Effector memory CD4-positive, alpha-beta T cell (primary cell): ENCODE measurements at places on chromosomes 7 and 10.

DNA sequence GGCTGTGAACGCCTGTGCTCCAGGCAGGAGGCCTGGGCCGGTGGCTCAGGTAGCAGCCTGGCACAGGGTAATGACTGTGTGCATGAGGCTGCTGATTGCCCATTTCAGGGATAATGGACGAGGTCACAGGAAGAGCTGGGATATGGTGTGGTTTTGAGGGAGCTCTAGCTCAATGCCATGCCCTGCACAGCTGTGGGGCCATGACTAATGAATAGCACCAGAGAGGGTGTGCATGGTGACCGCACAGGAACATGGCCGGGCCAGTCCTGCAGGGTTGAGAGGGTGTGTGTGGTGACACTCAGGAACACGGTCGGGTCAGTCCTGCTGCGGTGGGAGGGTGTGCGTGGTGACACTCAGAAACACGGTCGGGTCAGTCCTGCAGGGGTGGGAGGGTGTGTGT, 21.8 kb downstream of the NKX6-2 start:
- no peak for DNase-seq

DNA sequence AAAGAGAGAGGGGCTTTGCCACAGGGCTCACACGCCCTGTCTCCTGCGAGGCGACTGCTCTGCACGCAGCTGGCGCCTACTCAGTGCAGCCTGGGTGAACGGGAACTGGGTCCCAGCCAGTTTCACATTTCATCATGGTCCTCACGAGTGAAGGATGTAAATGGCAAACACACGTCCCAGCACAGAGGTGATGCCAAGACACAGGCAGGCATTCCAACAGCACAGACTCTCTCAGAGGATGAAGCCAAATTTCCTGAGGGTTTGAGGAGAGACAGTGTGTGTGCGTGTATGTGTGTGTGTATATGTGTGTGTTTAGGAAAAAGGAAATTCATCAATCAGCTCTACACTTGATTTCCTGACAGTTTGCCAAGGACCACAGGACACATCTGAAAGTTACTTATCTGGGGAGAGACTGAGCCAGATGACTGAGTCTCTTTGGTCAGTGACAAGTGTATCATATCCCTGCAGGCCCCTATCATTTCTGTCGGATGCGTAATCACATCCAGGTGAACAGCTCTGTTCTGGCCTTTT, 53.9 kb downstream of the CHST15 start:
- DNase-seq, result no peak

DNA sequence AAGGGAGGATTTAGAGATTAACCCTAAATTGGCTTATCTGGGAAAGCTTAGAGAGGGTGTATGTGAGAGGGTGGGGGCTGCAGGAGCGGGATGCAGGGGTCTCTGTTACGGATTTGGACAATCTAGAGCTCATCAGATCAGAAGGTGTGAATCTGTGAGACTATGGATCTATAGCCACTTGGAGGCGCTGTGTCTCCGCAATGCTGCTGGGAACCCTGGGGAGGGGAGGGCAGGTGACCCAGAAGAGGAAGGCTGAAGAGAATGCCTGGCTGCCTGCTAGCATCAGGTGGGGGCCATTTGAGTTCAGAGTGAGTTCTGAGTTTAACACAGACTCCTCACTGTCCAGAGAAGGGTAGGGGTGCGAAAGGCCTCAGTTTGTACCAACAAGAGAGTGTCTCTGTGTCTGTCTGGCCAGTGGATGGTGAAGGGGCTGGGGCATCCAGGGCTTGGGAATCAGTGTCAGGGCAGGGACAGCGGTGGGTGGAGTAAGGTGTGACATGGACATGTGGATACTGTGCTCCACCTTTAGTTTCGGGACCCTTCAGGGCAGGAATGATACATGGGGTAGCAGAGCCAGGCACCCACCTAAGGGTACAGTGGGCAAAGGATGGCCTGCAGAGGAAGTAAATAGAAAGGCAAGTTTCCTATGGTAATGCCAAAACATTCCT, 187.3 kb upstream of the PRSS58 start:
- peak; percentile 17 for DNase-seq

GRCh38 chr7:25427721-25428120, 199.4 kb upstream of the NPVF start:
- no peak for DNase-seq

DNA sequence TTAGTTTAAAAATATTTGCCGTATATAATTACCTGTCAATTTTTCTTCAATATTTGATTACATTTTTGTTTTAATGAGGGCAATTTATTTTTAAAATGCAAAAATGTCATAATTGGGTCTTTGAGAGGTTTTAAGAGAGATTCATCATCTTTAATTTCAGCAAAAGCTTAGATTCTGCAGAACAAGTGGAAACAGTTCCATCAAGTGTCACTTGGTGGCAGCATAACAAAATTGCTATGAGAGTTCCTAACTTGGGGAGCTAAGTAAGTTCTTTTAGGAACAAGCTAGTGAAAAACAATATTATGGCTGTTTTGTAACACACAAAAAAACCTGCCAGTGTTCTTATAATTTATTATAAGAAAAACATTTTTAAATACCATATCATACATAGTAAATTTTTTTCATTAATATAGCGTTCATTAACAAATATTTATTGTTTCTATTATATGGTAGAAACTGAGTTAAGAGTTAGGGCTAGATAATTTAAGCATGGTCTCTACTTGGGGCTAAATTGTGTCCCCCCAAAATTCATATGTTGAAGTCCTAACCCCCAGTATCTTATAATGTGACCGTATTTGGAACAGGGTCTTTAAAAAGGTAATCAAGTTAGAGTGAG, 155.2 kb downstream of the MAGI2 start:
- no peak for DNase-seq

- no peak for DNase-seq
These were observed 32.6 kb downstream of the CCNJ start for GRCh38 chr10:96075977-96076376.

GRCh38 chr7:83777406-83778072, 128.6 kb upstream of the SEMA3E start:
- DNase-seq, result no peak

DNA sequence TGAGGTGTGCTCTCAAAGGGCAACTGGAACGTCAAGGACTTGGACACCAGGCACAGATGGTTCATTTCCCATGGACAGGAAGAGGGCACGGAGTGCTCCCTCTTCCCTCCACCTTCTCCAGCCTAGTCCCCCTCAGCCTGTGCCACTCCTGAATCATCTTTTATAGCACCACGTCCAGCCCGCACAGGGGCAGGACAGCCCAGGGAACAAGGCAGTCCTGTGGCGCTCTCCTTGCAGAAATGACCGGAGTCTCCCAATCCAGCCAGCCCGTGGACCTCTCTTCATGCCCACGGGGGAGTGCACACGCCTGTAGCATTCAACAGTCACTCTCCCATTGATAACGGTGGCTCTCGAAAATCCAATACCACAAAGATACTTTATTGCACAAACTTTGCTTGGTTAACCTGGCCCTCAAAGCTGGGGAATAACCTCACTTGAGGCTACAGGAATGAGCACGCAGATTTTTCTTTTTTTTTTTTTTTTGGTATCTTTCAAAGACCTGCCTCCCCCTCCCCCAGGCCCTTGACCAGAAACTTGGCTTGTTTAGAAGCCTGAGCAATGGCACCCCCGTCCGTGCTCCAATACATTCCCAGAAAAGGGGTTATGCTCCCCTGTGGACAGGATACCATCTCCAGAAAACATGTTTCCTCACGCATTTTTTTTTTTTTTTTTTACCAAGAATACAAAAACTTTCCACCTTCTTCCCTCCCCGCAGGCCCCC, 733 bp downstream of the PRKCQ start:
- no peak for DNase-seq

DNA sequence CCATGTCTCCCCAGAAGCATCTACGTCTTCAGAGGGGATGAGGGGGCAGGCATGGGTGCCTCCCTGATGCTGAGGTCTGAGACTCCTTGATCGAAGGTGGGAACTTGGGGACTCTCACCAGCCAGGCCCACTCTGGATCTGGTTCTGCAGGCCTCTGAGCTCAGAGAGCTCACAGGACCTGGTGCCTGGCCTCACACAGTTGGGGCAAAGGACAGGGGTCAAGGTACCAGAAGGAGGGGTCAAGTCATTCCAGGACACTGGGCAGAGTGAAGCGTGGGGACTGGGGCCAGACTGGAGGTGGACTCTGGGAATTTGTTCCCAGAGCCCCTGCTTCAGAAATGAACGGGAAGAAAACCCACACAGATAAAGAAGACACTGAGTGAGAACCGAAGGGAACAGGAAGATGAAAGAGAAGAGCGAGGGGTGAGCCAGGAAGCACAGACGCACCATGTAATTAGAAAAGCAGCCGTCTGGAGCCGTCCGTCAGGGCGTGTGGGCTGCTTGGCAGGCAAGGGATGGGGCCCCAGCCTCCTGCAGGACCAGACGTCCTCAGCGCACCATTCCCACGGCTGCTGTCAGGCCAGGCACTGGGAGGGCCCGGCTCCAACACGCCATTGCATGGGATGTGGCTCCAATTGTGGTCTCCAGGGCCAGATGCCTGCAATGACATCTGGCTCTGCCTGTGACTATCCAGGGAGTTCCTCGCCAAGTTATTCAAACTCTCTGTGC, 47.7 kb downstream of the ZCCHC24 start:
- no peak for DNase-seq

DNA sequence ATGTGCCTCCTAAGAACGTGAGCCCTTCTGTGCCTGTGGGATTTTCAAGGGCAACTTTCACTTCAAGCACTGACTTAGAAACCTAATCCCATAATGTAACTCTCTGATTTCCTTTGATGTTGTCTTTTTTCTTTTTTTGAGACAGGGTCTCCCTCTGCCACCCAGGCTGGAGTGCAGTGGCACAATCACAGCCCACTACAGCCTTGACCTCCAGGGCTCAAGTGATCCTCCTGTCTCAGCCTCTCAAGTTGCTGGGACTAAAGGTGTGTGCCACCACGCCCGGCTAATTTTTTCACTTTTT, 64.4 kb upstream of the GSDME start:
- no peak for DNase-seq

- DNase-seq, result no peak
These were observed 84.8 kb downstream of the PROSER2 start for GRCh38 chr10:11907914-11908313.

DNA sequence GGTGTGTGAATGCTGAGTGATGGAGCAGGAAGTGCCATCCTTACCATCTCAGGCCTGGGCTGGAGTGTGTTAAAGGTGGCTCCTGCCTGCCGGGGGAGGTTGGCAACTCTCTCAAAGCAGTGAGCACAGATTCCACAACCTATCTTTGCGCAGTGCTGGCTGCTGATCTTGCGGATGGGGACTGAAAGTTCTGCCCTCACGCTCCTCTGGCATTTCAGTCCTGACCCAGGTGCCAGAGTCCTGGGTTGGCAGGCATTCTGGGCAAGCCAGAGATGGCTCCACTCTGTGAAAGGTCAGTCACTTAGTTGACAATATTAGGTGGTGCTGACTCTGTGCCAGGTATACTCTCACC, 315.5 kb downstream of the RPS24 start:
- no peak for DNase-seq

DNA sequence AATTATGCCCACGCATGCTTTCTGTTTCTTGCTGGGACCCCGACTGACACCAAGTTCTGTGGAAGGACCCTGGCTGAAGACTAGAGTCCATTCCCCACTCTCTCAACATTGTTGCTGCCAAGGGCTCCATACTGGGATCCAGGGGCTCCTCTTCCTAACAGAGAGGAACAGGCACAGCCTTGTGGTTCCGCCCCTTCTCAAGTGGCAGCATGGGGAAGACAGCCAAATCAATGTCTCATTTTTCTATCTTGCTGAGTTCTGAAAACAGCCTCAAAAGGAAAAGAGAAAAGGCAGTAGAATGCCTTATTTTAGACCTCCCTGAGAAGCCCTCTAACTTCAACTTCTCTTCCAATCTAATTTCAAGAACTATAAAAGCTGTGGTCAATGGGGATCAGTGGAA, 23.7 kb upstream of the LAMB1 start:
- DNase-seq, result no peak

- no peak for DNase-seq
These were observed 1191.1 kb downstream of the SORCS1 start for GRCh38 chr10:105973360-105973759.

GRCh38 chr7:23863209-23863787, 153.3 kb downstream of the STK31 start:
- DNase-seq, result no peak

GRCh38 chr7:48637382-48637781, 287.0 kb upstream of the CDC14C start:
- DNase-seq, result no peak

DNA sequence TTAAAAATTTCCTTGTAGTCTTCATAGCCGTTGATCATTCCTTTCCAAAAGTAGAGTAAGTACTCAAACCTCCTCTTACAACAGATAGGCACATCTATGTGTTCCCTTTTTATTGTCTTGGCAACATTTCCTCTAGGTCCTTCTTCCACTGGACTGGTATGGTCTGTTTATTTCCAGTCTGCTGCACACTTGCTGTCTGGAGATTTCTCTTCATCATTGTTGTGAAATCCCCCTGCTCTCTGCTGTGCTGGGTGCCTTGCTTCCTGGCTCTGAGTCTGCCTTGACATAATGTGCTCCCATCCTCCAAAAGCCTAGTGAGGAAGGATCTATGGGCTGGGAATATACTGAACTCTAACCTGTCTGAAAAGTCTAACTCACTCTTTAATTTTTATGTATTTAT, 545.3 kb upstream of the VSTM2A start:
- no peak for DNase-seq

GRCh38 chr7:42338916-42339540, 102.0 kb upstream of the GLI3 start:
- DNase-seq, result no peak

- DNase-seq, result no peak
These were observed 89.2 kb upstream of the BTBD16 start for GRCh38 chr10:122181876-122182275.

GRCh38 chr10:72291019-72291532, 17.4 kb downstream of the DDIT4 start:
- DNase-seq, result peak; percentile 39

DNA sequence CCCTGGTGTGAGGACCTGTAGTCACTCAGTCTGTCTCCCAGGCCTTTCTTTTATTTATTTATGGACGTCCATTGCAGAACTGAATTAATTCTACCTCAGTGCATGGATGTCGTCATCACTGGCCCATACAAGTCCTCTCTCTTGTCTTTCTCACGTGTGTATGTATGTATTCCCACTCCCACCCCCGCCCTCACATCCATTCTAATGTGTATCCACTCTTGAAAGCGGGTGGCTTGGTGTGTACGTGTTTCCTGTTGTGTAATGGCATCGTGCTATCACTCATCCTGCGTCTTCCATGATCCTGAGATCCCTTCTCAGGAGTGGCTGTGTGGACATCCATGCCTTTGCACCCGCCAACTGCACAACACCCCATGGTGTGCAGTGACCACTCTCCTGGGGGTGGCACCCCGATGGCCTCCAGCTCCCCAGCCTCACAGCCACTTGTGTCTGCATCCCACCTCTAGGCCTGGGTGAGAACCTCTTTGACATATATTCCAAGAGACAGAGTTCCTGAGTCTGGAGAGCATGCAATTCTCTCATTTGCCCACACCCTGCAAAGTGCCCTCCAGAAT, 3.0 kb upstream of the AOC1 start:
- DNase-seq, result no peak

GRCh38 chr10:131899695-131900349, 986 bp upstream of the PPP2R2D start:
- DNase-seq, result no peak

DNA sequence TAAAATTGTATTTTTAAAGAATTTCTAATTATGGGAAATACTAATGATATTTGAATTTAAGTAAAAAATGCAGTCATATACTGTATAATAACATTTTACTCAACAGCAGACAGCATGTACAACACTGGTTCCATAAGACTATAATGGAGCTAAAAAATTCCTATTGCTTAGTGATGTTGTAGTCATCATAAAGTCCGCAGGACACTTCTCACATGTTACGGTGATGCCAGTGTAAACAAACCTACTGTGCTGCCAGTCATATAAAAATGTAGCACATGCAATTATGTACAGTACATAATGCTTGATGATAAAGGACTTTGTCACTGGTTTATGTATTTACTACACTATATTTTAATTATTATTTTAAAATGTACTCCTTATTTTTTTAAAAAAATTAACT, 629.3 kb downstream of the IPMK start:
- DNase-seq, result no peak
